ENCODE measurements at places on chromosomes 1 and 21. TPM values are rescaled to one million over a fixed set of nuclear protein-coding genes. Genes with fewer than 3 reads are reported as not detected.

Gene LMX1A
- not detected for total RNA-seq

DNA sequence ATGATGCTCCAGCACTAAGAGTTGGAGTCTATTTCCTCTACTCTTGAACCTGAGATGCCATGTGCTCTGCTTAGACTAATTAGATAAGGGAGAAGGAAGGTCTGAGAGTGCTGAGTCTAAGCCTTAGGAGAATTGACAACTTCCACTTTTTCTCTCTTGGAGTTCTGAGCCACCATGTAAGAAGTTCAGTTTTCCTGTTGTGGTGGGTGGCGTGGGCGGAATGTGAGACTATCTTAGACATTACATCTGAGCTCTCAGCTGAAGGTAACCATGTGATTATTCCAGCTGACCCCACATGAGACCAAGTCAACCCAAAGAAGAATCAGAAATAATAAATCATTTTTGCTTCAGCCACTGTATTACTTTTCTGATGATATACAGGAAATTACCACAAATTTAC lies 404.5 kb upstream of the LRRC7 start:
- DNase-seq, result no peak

Gene JAK1
- 314 TPM for total RNA-seq

Gene ANXA9
- total RNA-seq, result not detected

Gene TPTE
- total RNA-seq, result not detected

Gene HSD17B7
- total RNA-seq, result 30.2 TPM

DNA sequence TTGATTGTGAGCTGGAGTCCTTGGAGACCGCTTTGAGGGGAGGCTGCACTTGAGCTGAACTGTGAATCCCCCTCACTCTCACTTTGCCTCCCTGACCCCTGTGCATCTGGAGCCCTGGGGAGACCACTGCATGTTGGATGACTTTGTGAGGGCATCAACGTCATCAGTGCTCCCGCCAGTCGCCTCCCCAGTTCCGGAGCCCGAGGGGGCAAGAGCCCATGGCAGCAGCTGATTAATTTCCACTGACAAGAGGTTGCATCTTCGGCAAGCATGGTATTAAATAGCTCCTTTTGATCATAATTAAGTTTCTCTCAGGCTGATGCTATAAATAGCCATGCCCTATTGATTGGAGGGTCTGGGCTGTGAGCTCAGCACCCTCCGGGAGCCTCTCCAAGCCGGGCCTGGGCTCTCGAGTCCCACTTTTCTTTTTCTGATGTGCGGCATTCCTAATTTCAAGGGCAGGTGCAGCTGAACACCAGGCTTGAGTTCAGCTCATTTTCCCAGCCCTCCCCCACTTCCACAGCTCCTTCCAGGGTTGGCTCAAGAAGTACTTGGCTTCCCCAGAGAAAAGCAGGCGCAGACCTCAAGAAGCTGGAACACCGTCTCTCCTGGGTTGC lies 33.2 kb downstream of the KCND3 start:
- DNase-seq, result no peak

DNA sequence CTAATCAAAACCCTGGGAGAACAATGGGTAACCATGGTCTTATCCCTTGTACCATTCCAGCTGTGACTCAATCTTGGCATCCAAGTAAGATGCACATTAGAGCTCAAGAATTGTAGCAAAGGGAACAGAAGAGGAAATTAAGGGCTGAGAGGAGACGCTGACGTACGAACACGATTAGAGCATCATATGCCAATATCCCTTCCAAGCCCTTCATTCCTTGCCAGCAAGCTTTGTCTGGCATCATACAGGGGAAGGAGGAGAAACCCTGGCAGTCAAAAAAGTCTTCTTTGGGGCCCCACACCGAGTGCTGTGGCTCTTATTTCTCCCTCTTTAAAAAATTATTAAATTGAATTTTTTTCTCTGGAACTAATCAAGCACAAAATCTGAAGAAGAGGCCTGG lies 120.9 kb downstream of the ASTN1 start:
- no peak for DNase-seq

DNA sequence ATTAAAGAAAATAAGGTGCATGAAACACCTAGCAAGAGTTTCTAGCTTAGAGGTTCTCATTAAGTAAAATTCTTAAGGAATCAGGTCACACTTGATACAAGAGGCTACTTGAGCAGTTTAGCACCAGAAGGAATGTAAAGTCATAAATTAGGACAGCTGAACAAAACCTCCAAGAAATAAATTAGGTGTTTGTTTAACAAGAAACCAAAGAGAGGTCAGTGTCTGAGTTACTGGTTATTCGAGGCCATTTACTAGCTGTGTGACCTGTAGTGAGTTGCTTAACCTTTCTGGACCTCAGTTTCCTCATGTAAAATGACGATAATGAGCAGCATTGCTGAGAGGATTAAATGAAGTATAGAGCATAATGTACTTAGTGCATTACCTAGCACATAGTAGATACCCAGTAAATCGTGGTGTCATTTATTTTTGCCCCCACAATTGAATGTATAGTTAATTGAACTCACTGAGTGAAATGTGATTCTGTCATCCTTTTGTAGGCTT lies 908 bp upstream of the ELK4 start:
- DNase-seq, result peak; percentile 26

Gene NMNAT2
- 0.68 TPM for total RNA-seq

DNA sequence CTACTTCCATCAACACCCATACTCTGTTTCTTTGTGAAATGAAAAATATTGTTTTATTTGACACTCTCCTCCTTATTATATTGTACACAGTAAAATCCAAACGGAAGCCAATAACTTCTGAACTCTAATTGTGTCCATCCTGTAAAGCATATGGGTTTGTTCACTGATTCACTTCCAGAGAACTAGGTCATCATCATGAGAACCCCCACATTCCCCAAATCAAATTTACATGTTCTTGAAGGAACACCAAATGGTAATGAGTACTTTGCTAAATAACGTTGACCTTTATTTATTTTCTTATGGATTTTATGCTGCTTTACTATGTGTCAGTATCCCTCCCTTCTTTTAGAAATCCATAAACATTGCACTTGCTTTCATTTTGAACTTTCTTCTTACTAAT lies 213.4 kb upstream of the CACYBP start:
- DNase-seq, result no peak

- no peak for DNase-seq
These were observed 232.8 kb downstream of the USH2A start for GRCh38 chr1:216190438-216190837.

GRCh38 chr1:7831458-7831857 lies 21.4 kb downstream of the UTS2 start:
- no peak for DNase-seq

DNA sequence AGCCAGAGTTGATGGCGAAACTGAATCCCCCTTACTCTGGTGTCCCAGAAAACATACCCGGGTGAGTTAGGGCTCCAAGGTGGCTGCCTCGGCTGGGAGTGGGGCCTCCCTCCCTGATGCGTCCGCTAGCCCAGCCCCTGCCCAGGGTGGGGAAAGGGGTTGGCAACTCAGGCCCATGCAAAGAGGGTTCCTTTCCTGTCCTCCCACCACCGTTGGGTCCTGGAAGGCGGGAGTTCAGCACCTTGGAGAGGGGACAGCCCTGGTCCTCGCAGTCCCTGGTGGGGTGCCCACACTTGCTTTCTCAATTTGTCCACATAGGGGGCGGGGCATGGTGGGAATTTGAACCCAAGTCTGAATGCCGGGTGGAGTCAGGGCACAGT lies 6.1 kb downstream of the SRM start:
- DNase-seq, result peak; percentile 32

Measured in dermis blood vessel endothelial cell (primary cell).